Prostate gland (tissue), 2 donors: ENCODE measurements at places on chromosomes 13 and 19.

- no peaks in the 10 kb centered on the region for H3K36me3 ChIP-seq
- H3K27ac ChIP-seq = no peak overlapping the region
- no peak for DNase-seq
Measured at GRCh38 chr13:101982903-101983302, 418.9 kb downstream of the FGF14 start.

- no peaks in the 10 kb centered on the region for H3K36me3 ChIP-seq
- peak; percentile 33 for DNase-seq
- peak overlapping the region; percentile 92 for H3K27ac ChIP-seq
- peaks cover 8% of the 10 kb centered on the region for H3K4me1 ChIP-seq
- peak overlapping the region; percentile 42 for H3K4me3 ChIP-seq
Measured at GRCh38 chr19:50835103-50835784, 1.9 kb upstream of the KLK15 start.

GRCh38 chr13:64529874-64530485 is 2700.2 kb downstream of the PCDH9 start:
- no peaks in the 10 kb centered on the region for H3K4me1 ChIP-seq
- H3K36me3 ChIP-seq = no peaks in the 10 kb centered on the region
- no peak overlapping the region for H3K4me3 ChIP-seq

- no peak for DNase-seq
- H3K27me3 ChIP-seq = no peaks in the 10 kb centered on the region
- H3K4me3 ChIP-seq = no peak overlapping the region
- no peaks in the 10 kb centered on the region for H3K4me1 ChIP-seq
Measured at GRCh38 chr19:1428738-1429391, 9.3 kb upstream of the RPS15 start.

DNA sequence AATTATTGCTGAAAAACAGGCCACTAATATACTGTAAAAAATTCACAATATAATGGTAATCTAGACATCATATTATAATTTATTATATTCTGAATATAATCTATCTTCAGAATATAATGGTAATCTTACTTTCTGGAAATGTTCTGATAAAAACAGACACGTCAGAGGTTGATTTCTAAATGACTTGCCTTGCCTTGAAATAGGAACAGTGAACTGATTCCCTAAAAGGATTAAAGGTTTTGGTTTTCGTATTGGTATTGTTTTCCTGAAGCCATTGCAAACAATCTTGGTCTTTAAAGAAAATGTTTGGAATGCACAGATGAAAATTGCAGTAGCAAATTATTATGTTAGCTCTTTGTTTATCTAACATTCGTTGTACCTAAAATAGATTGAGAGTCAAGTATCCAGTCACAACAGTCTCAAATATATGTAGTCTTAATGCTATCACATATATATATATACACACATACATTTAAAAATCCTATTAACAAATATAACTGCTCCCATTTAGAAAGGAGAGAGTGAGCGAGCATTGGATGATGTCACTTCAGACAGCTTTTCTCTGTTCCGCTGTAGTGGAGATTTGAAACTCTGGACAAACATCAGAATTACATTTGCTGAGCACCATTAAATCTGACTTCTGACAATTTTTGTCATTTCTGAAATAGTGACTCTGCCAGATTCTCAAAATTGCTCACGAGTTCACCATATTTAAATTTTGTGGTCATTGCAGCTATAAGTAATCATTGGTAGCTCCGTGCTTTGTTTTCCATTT is 1.7 kb downstream of the ITM2B start:
- H3K4me3 ChIP-seq = peak overlapping the region; percentile 100
- peaks cover 6% of the 10 kb centered on the region for H3K4me1 ChIP-seq
- H3K36me3 ChIP-seq = no peaks in the 10 kb centered on the region
- H3K27me3 ChIP-seq = no peaks in the 10 kb centered on the region
- H3K27ac ChIP-seq = peak overlapping the region; percentile 100
